Bronchus fibroblast of lung (primary cell): ENCODE measurements at places on chromosomes 2 and 18. TPM values are rescaled to one million over a fixed set of nuclear protein-coding genes. Genes with fewer than 3 reads are reported as not detected.

ANKRD30B gene
- total RNA-seq: under 0.01 TPM in 1 of 2 replicates, not detected in the other

ZBTB7C gene
- not detected in 2 replicates for total RNA-seq

GAL3ST2 gene
- not detected in 2 replicates for total RNA-seq

SCN9A gene
- 12.3 and 13.6 TPM in 2 replicates for total RNA-seq

C18orf54 gene
- 3.7 and 4.5 TPM in 2 replicates for total RNA-seq

PLGLB2 gene
- total RNA-seq: 0.89 TPM in 1 of 2 replicates, not detected in the other

DYSF gene
- under 0.01 TPM in 1 of 2 replicates, not detected in the other for total RNA-seq

ERFE gene
- 4.2 TPM in 2 replicates for total RNA-seq

SLC39A10 gene
- 41.2 TPM in 2 replicates for total RNA-seq

DNAJC5G gene
- not detected in 2 replicates for total RNA-seq

NEU2 gene
- not detected in 2 replicates for total RNA-seq

IL36RN gene
- not detected in 2 replicates for total RNA-seq

MC5R gene
- total RNA-seq: not detected in 2 replicates

EDAR gene
- not detected in 2 replicates for total RNA-seq

BMP10 gene
- not detected in 2 replicates for total RNA-seq

IL1A gene
- under 0.01 TPM in 1 of 2 replicates, not detected in the other for total RNA-seq

EMILIN1 gene
- total RNA-seq: 188 and 191 TPM in 2 replicates

TCF23 gene
- total RNA-seq: not detected in 2 replicates

SERPINB10 gene
- total RNA-seq: 1.7 TPM in 1 of 2 replicates, not detected in the other

CNTNAP5 gene
- not detected in 2 replicates for total RNA-seq

RAPH1 gene
- total RNA-seq: 3.6 and 6.2 TPM in 2 replicates

EFEMP1 gene
- 216 and 229 TPM in 2 replicates for total RNA-seq

LRRTM4 gene
- total RNA-seq: not detected in 2 replicates

CRYGD gene
- not detected in 2 replicates for total RNA-seq

UGT1A4 gene
- total RNA-seq: not detected in 2 replicates

CFAP53 gene
- total RNA-seq: under 0.01 and 0.34 TPM in 2 replicates

POTEI gene
- not detected in 2 replicates for total RNA-seq

ABCG5 gene
- total RNA-seq: not detected in 2 replicates

LYG1 gene
- 0.45 TPM in 1 of 2 replicates, not detected in the other for total RNA-seq

NYAP2 gene
- total RNA-seq: not detected in 2 replicates

MERTK gene
- total RNA-seq: 0.74 and 2.4 TPM in 2 replicates

KATNAL2 gene
- 1.5 and 1.7 TPM in 2 replicates for total RNA-seq

KIF5C gene
- total RNA-seq: 0.45 and 0.50 TPM in 2 replicates

ATP6V1C2 gene
- total RNA-seq: not detected in 2 replicates

NOL4 gene
- not detected in 2 replicates for total RNA-seq

NT5DC4 gene
- not detected in 2 replicates for total RNA-seq

MIB1 gene
- 13.8 and 17.7 TPM in 2 replicates for total RNA-seq

C18orf63 gene
- total RNA-seq: not detected in 2 replicates

TMEM237 gene
- total RNA-seq: 27.1 and 29.3 TPM in 2 replicates

GCKR gene
- 0.30 and 0.34 TPM in 2 replicates for total RNA-seq

TEKT4 gene
- not detected in 2 replicates for total RNA-seq

ASPRV1 gene
- 0.34 TPM in 1 of 2 replicates, not detected in the other for total RNA-seq

C1GALT1C1L gene
- total RNA-seq: 0.50 and 1.0 TPM in 2 replicates
